ENCODE measurements at places on chromosomes 5 and 9.

DNA sequence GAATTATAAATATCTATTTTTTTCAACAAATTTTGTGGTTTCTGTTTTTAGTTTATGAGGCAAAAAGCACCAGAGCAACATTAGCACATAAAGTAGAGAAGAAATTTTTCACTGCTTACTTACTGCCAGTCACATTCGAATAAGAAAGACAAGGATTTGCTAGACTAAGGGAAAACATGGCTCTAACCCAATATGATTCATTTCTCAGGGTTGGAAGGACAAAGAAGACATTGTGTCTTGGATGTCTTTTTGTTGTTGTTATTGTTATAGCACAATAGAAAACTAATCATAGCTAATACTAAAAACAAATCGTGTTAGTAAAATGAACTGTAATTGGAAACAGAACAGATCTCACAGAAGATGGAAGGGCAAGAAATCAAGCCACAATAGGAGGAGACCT, 90.9 kb upstream of the SLCO6A1 start:
- DNase-seq, result no peak

DNA sequence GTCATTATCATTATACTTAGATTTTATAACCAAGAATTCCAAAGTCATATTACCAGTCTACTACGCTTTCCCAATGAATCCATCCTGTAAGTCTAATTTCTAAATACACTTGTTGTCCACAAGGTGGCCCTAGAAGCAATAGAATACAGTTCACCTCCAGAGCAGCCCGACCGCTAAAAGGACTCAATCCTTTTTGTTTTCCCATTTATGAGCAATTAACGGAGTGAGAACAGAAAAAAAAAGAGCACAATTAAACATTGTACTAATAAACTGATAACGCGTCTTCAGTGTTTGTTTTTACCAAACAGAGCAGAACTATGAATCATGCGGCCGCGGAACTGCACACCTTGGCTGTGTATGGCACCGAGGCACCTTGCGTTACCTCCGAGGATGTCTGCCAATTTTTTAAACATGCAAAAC, 160.7 kb upstream of the DAPK1 start:
- peak; percentile 80 for DNase-seq

DNA sequence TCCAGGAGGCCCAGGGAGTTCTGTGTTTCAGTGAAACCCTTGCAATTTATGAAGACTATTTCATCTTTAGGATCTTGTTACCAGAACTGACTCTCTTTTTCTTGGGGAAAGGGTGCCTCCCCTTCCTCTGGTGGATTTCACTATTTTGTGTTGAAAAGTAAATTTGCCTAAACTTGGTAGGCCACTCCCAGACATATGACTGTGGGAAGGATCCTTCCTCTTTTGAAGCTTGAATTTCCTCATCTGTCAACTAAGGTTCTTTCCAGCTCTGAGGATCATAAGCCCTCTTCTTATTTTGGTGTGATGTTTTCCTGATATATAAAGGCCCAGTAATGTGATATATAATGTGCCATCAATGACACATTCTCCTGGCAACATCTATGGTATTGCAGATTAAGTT, 59.1 kb upstream of the ZFAND5 start:
- no peak for DNase-seq

DNA sequence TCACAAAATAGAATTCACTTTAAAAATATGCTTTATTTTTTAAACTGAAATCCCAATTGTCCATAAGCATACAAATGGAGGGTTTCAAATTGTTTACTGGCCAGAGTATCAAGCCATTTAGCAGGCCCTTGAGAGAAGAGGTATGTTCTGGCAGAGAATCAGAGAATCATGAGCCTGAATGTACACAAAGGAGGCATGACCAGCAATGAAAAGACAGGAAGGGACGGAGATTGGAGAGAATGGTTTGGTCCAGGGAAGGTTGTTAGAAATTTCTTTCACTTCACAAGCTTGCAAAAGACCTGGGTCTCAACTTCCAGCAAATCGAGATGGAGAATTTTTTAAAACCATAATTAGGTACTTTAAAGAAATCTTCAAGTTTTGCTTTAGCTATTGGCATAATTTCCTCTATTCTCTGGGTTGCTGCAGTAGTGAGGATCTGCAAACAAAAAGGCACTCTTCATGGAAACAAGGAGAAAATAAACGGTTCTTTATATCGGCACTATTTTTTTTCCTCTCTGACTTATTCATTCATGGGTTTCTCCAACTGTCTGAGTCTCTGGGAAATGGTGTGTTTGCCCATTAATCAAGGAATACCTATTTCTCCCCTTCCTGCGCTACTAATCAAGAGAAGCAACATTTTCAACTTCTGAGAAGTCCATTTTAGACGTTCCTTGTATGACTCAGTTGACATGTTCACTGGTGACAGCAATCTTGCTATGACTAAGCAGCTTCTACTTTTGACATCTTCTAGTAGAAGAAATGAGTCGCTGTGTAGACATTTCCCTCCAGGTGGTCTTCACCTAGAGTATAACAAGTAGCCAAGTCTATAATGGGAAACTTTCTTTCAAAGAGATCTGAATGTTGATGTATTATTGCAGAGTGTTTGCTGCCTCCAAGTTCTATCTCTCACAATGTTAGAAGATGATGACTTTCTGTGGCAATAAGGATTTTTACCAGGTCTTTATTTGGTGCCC, 23.1 kb upstream of the ERCC6L2 start:
- DNase-seq, result peak; percentile 78

- DNase-seq, result no peak
Observed at GRCh38 chr5:6725421-6725820, 12.2 kb downstream of the TENT4A start.

- DNase-seq, result no peak
Observed at GRCh38 chr5:6859023-6859422, 145.8 kb downstream of the TENT4A start.
